PC-9 (cell line): ENCODE measurements at places on chromosomes 5 and 9. TPM values are rescaled to one million over a fixed set of nuclear protein-coding genes. Genes with fewer than 3 reads are reported as not detected.

DNA sequence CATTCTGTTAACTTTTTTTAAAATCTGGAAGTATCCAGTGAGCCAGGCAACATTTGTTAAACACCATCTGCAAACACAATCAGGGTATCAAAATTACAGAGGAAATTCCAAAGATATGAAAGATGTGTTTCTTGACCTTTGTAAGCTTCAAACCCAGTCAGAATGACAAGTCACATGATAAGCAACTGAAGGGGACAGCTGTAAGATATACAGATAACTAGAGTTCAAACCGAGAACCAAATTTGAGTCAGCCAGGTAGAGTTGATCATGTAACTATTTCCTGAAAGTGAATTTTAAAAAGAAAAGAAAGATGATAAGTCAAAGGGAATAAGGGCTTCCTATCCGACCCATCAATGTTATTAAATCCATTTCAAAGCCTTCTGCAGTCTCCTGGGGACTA is 196.2 kb downstream of the DEPDC1B start:
- H3K4me3 ChIP-seq, result no peak overlapping the region
- no peaks in the 10 kb centered on the region for H3K27me3 ChIP-seq
- 0 out of 2 replicates have a peak, but pooled peaks cover 9% of the 10 kb centered on the region for H3K4me1 ChIP-seq
- no peak for DNase-seq

DNA sequence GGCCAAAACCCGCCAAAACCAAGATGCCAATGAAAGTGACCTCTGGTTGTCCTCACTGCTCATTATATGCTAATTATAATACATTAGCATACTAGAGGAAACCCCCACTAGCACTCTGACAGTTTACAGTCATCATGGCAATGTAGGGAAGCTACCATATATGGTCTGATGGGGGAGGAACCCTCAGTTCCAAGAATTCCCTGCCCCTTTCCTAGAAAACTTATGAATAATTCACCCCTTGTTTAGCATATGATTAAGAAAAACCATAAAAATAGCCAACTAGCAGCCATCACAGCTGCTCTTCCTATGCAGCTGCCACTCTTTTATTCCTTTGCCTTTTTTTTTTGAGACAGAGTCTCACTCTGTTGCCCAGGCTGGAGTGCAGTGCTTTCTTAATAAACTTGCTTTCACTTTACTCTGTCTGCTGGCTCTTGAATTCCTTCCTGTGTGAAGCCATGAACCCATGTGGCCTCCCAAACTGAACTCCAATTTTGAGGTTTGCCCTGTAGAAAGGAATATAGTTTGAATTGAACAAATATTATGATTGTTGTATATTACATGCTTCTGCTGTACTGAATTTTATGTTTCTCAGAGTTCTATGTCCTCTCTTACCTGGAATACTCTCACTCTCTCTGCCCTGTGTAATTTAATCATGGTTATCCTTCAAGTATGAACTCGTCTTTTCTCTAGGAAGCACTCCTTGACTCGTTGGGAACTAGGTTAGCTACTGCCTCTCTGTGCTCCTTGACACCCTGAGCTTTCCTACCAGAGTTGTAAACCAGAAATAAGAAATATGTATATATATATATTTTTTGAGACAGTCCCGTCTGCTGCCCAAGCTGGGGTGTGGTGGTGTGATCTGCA is 59.8 kb downstream of the KIAA1958 start:
- no peaks in the 10 kb centered on the region for H3K4me1 ChIP-seq
- no peaks in the 10 kb centered on the region for H3K36me3 ChIP-seq
- H3K4me3 ChIP-seq, result no peak overlapping the region
- no peak overlapping the region for H3K27ac ChIP-seq
- no peak for DNase-seq

DNA sequence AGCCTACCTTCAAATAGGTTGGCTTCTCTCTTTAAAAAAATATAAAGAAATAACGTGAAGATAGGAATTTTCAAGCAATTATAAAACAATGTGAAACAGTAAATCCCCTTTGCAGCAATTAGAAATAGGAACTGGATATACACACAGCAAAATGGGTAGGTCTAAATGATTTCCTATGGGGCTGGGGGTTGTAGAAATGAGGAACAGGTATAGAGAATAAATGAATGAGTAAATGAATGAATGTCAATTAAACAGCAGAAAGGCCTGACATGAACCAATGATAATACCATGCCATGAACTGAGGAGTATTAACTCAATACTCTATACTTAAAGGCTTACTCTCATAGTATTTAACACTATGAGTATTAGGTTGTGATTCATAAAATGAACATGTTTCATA is 21.6 kb downstream of the SSBP2 start:
- H3K4me1 ChIP-seq, result no peaks in the 10 kb centered on the region
- no peak for DNase-seq
- no peak overlapping the region for H3K4me3 ChIP-seq

DNA sequence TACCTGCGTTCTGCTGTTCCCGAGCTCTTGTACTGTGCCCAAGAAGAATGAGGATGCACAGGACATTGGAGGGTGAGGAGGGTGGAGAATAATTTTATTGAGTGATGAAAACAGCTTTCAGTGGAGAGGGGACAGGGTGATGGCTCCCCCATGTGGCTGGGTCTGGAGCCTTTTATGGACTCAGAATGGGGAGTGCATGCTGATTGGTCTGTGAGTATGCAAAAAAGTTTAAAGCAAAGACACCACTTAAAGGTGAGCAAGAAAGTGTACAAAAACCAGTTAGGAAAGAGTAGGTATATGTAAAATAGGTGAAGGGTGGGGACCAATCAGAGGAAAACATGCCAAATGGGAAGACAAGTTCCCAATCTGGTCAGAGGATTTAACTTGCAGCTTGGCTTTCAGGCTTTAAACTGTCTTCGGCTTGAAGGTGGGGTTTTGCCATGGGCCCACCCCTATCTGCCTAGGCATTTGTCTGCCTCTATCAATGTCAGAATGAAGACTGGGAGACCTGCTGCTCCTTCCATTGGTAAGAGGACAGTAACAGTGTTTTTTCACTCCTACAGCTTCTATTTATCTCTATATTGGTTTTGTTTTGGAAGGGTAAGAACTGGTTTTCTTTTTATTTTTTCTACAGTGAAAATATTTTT is 118.0 kb upstream of the RAI14 start:
- DNase-seq, result no peak
- H3K4me1 ChIP-seq, result peaks cover 30% of the 10 kb centered on the region
- H3K36me3 ChIP-seq, result no peaks in the 10 kb centered on the region
- no peak overlapping the region for H3K27ac ChIP-seq
- no peaks in the 10 kb centered on the region for H3K27me3 ChIP-seq

DNA sequence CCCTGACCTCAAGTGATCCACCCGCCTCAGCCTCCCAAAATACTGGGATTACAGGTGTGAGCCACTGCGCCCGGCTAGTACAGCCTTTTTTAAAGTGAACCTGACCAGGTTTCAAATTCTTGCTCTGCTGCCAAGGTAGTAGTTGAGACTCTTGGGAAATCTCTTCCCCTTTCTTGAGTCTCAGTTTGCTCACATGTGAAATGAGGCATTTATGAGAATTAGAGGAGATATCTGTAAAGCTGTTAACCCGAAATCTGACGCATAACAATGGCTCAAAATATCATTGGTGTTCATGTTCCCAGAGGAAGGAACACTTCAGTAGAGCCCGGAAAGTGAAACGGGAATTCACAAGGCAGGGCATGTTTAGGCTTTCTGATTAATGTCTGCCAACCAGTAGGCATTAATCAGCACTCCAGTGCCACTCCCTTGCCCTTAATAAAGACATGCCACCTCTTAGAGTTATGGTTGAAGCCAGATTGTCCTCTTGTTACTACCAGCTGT is 1.5 kb downstream of the ARPC5L start:
- peak overlapping the region; percentile 18; the same call in 1 of the 2 replicates for H3K4me3 ChIP-seq
- H3K27me3 ChIP-seq, result no peaks in the 10 kb centered on the region
- peaks cover 31% of the 10 kb centered on the region for H3K36me3 ChIP-seq
- peak overlapping the region; percentile 39 for H3K27ac ChIP-seq

DNA sequence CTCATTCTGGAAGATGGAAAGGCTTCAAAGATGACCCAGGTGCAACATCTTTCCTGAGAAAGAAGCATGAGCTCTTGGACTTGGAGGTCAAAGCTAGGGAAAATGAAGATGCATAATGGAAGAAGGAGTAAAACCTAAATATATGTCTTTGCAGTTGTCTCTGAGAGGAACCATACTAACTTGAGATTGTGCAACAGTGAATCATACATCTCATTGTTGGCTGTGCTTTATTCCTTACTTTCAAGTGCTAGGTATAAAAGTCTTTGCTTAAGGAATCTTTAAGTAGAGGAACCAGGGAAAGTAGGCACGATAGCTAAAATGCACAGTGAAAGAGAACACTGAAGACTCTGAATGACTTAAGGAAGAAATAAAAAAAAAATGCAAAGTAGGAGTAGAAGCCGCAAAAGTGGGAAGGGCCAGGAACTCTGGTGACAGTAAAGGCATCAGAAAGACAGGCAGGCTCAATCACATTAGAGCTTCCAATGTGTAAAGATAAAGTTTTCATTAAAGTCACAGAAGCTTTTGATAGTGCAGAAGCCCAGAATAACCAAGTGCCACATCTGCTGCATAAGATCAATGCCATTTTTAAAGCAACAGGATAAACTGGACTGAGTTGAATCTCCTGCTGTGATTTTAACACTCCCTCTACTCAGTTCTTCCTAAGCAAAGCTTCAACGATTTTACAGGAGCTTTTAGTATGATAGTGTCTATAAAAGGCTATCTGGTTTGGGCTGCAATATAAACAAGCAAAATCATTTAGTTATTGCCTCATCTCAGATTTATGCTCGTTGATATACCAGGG is 432.3 kb upstream of the EDIL3 start:
- no peak overlapping the region for H3K4me3 ChIP-seq
- no peak overlapping the region for H3K27ac ChIP-seq
- no peaks in the 10 kb centered on the region for H3K27me3 ChIP-seq
- H3K4me1 ChIP-seq, result no peaks in the 10 kb centered on the region

DNA sequence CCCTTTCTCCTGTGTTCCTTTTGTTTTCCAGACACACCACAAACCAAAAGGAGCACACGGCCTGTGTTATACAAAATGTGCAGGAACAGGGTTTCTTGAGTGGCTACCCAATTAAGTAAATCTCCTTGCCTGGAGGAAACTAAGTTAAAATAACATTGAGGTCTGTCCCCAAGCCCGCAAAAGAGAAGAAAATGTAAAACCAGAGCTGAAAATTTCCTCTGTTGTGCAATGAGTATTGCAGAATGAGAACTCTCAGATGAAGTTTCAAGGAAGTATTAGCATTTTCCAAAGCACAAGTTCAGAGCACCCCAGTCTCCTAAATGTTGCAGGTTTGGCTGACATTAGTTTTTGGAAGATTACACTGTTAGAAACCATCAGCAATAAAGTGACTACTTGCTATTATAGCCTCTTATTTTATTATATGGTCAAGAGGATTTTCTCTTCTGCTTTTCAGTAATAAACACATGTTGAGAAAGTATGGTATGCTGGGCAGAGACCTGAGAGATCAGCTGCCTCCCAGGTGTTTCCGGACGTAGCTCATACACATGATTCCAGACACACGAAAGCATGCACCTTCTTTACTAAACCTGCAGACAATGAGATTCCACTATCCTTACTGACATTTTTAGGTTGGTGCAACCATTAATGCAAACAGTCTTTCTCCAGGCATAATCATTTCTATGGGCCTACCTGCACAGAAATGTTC is 161.3 kb downstream of the SNCAIP start:
- no peaks in the 10 kb centered on the region for H3K27me3 ChIP-seq
- no peak overlapping the region for H3K27ac ChIP-seq
- no peaks in the 10 kb centered on the region for H3K36me3 ChIP-seq
- 0 out of 2 replicates have a peak, but pooled peaks cover 5% of the 10 kb centered on the region for H3K4me1 ChIP-seq
- DNase-seq, result no peak

GRCh38 chr5:61455179-61456006 is 123.3 kb downstream of the ZSWIM6 start:
- H3K36me3 ChIP-seq, result no peaks in the 10 kb centered on the region
- DNase-seq, result no peak
- no peak overlapping the region for H3K27ac ChIP-seq
- no peaks in the 10 kb centered on the region for H3K27me3 ChIP-seq

DNA sequence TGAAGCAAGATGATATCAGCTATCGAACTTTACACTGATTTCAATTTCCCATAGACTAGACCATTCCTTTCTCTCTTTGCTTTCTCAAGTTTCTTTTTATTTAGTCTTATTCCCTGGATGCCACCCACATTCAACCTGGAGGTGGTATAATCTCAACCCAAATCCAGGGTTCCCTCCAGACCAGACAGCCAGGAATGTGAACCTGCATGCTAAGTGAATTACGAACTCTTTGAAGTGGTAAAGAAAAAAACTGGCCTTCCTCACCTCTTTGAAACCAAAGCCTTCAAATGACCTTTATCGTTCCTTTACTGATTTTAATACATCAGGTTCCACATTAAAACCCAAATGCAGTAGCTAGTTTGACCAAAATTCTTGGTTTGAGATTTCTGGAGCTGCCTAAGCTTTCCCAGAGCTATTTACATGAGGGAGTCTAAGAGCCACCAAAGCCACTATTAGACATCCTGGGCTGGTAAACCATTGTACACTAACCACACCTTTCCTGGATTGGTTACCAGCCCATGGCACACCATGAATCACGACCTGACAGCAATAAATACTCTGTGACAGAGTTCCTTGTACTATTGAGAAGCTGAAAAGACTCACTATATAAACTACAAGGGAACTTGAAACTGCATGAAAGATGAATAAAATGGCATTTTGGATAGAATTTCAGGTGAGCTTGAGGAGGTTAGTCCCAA is 323.7 kb downstream of the ADAMTS6 start:
- H3K27me3 ChIP-seq, result no peaks in the 10 kb centered on the region
- peak; percentile 61 for DNase-seq
- no peak overlapping the region for H3K4me3 ChIP-seq
- H3K4me1 ChIP-seq, result peaks cover 22% of the 10 kb centered on the region
- no peaks in the 10 kb centered on the region for H3K36me3 ChIP-seq

GRCh38 chr5:139670369-139671095 is 22.4 kb downstream of the CXXC5 start:
- no peaks in the 10 kb centered on the region for H3K4me1 ChIP-seq
- no peaks in the 10 kb centered on the region for H3K27me3 ChIP-seq
- no peak overlapping the region for H3K4me3 ChIP-seq
- H3K36me3 ChIP-seq, result no peaks in the 10 kb centered on the region

GRCh38 chr5:133510634-133511262 is 101.6 kb downstream of the FSTL4 start:
- H3K27ac ChIP-seq, result no peak overlapping the region
- peaks cover 36% of the 10 kb centered on the region for H3K4me1 ChIP-seq
- H3K36me3 ChIP-seq, result no peaks in the 10 kb centered on the region
- H3K27me3 ChIP-seq, result no peaks in the 10 kb centered on the region
- no peak for DNase-seq
- H3K4me3 ChIP-seq, result no peak overlapping the region

DNA sequence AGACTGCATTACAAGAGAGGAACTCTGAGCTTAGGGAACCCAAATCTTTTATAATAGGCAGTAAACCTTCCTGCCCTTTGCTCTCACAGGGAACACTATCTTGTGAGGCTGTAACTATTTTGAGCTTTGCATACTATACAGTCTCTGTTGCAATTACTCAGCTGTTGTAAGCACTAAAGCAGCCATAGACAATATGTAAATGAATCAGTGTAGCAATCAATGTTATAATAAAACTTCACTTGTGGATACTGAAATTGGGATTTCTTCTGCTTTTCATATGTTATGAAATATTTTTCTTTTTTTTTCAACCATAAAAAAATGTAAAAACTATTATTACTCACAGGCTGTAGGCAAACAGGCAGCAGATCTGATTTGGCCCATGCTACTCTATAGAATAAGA is 16.7 kb upstream of the UBQLN1 start:
- H3K4me3 ChIP-seq, result no peak overlapping the region
- H3K36me3 ChIP-seq, result no peaks in the 10 kb centered on the region
- DNase-seq, result no peak
- no peaks in the 10 kb centered on the region for H3K4me1 ChIP-seq
- no peaks in the 10 kb centered on the region for H3K27me3 ChIP-seq
- H3K27ac ChIP-seq, result no peak overlapping the region

GABBR2 gene
- total RNA-seq, result 0.76 and 0.98 TPM in 2 replicates

RIGI gene
- 3.9 and 4.2 TPM in 2 replicates for total RNA-seq

FREM1 gene
- 0.17 and 0.45 TPM in 2 replicates for total RNA-seq

ADAMTS16 gene
- total RNA-seq, result 26.4 and 27.2 TPM in 2 replicates

FOXE1 gene
- total RNA-seq, result 5.7 and 7.7 TPM in 2 replicates
